ENCODE measurements at places on chromosomes 4 and X.

DNA sequence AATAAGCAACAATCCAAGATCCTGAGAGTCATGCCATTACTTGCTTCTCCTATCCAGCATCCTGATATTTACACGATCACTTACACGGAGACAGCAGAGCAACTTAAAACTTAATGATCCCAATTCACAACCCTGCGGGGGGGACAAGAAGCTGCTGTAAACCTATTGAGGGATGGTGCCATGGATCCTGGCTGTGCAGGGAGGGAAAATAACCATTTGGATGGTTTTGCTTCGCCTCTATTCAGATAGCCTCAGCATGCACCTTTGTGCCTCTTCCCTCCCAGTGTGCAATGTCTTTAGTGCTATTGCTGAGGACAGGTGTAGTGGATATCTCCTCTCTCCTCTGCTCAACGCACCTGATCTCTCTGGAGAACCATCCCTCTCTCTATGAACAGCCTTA is 89.7 kb upstream of the PPARGC1A start:
- no peak for DNase-seq

- DNase-seq: no peak
Observed at GRCh38 chrX:10483191-10483831, 137.1 kb downstream of the MID1 start.

- DNase-seq: no peak
Observed at GRCh38 chr4:173998471-173999144, 284.9 kb downstream of the FBXO8 start.

- DNase-seq: peak; percentile 24
Observed at GRCh38 chrX:2898846-2899512, 30.2 kb downstream of the ARSD start.

DNA sequence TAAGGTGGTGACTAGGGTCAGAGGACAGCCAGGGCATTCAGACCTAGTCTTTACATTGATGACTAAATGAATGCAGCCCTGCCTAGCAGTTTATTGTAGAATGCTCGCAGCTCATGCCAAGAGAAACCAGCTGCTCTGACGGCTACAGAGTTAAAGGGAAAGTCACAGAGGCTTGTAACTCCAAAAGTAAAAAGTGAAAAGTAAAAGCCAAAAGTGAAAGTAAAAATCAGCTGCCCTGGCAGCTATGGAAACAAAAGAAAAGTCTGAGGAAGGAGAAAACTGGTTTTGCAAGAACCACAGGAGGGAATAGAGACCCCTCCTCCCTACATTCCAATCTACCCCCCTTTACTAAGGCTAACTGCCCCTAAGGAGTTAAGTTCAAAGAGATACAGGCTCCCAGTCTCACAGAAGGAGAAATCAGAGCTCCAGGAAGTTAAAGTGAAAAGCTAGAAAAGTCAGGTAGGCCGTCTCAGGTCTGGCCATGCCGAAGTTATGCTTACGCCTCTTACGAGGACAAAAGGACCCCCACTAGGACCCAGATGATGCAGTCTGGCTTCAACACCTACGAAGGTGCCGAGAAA is 6.0 kb downstream of the GAGE10 start:
- no peak for DNase-seq

- no peak for DNase-seq
Observed at GRCh38 chrX:114964374-114964773, 53.0 kb downstream of the IL13RA2 start.

DNA sequence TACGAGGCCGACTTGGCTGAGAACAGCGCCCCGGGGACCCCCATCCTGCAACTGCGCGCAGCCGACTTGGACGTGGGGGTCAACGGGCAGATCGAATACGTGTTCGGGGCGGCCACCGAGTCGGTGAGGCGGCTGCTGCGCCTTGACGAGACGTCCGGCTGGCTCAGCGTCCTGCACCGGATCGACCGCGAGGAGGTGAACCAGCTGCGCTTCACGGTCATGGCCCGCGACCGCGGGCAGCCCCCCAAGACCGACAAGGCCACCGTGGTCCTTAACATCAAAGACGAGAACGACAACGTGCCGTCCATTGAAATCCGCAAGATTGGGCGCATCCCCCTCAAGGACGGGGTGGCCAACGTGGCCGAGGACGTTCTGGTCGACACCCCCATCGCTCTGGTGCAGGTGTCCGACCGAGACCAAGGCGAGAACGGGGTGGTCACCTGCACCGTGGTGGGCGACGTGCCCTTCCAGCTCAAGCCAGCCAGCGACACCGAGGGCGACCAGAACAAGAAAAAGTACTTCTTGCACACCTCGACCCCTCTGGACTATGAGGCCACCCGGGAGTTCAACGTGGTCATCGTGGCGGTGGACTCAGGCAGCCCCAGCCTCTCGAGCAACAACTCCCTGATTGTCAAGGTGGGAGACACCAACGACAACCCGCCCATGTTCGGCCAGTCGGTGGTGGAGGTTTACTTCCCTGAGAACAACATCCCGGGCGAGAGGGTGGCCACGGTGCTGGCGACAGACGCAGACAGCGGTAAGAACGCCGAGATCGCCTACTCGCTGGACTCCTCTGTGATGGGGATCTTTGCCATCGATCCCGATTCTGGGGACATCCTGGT is 2.4 kb downstream of the PCDH7 start:
- DNase-seq: no peak

DNA sequence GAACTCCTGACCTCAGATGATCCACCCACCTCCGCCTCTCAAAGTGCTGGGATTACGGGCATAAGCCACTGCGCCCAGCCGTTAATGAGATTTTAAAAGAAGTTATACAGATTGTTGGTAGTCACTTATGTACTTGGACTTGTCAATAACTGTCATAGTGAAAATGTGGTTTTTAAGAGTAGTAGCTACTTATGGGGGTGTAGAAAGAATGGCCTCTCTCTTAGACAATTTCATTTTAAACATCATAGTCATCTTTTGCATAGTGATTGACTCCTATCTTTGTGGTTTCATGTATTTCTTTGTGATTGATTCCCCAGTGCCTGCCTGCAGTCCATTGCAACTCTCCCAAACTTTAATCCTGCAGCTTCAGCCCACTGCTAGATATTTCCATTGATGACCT is 17.4 kb downstream of the FAM199X start:
- DNase-seq: no peak

DNA sequence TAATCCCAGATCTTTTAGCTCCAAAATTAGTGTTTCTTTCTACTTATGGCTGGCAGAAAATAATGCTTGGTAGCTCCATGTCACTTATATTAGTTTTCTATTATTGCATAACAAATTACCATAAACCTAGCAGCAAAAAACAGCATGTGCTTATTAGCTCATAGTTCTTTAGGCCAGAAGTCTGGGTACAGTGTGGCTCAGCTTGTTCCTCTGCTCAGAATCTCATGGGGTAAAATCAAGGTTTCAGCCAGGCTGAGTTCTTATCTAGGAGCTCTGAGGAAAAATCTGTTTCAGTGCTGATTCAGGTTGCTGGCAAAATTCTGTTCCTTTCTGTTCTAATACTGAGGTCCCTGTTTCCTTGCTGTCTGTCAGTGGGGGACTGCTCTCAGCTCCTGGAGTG is 101.1 kb downstream of the CT47B1 start:
- no peak for DNase-seq

DNA sequence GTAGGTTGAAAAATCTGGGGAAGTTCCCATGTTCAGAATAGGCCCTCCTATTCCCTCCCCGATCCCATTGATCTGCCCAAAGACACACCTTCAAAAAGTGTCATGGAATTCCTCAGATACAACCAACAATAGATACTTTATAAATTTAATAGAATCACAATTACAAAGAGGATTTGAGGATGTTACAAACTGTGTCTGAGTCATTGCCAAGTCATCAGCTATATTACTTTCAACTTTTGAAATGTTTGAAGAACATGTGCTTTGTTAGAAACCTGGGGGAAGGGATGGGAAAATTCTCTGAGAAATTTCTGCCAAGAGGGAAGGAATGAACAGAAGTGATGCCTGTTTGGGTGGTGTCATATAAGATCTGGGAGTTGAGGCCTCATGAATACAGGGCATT is 46.7 kb downstream of the KCNIP4 start:
- no peak for DNase-seq

- DNase-seq: no peak
Observed at GRCh38 chr4:141757287-141757686, 120.9 kb downstream of the IL15 start.

All from HepG2 (cell line).